Anterior cingulate cortex (tissue), 58 donors: ENCODE measurements at places on chromosomes 3 and 15.

GRCh38 chr15:40918146-40918798 is 10.9 kb upstream of the DLL4 start:
- DNase-seq, result no peak

DNA sequence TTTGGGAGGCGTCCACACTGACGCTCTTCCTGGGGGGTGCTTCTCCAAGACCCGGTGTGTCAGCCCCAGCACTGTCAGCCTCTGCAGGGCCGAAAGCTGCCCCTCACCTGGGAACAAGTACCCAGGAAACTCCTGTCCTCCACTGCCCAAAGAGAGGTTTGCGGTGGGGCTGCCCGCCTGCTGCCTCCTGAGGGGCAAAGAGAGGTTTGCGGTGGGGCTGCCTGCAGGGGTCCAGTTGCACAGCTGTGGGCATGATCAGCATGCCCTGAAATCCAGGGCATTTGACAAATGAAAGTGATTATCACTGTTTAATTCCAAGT is 15.1 kb upstream of the SNRPA1 start:
- no peak for DNase-seq

- DNase-seq, result no peak
Observed at GRCh38 chr15:80609091-80609490, 86.0 kb upstream of the ABHD17C start.

DNA sequence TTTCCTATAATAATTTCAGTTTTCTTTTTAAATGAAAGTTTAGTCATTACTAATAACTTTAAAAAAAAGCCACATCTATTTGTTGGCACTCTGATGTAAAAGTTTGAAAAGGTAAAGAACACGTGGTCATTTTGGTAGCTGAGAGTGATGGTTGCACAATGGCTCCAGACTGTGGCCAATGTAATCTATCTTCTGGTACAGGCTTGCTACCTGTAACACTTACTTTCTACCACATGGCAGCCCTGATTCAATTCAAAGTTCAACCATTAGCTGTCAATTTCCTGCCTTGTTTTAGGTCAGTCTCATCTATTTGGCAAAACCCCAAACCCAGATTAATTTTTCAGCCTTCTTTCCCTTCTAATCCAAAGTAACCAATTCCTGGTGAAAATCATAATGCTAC is 126.1 kb downstream of the TUSC7 start:
- no peak for DNase-seq

DNA sequence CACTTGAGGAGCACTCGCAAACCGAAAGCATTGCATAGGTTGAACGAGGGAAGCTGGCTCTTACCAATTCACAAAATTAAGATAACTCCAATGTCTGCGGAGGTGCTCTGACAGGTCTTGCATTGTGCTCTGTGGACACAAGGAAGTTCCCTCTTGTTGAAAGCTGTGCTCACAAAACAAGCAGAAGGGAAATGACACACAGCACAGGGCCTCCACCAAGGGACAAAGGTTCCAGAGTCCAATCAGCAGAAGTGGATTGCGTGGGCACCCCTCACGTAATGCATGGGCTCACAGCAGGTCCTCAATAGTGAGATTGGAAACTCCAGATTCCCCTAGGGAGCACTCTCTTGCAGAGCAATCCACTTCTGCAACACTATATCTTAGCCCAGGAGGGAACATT is 89.9 kb downstream of the ATP10A start:
- DNase-seq, result no peak
